ENCODE measurements at places on chromosomes 3 and 15.

DNA sequence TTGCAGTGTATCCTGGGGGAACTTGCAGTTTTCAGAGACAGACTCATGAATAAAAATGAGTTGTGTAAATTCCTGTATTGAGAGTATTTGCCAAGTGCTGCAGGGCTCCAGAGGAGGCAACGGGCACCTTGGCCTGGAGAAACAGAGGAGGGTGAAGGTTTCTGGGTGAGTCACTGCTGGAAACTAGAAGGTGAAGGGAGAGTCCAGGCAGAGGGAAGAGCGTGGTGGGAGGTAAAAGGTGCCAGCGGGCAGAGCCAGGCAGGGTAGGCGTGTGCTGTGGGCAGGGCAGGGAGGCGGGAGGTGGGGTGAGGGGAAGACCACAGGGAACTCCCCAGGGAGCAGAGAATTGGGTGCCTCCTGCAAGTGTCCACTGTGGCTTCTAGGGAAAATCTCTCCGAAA lies 120.8 kb downstream of the SLCO3A1 start:
- no peak for DNase-seq

DNA sequence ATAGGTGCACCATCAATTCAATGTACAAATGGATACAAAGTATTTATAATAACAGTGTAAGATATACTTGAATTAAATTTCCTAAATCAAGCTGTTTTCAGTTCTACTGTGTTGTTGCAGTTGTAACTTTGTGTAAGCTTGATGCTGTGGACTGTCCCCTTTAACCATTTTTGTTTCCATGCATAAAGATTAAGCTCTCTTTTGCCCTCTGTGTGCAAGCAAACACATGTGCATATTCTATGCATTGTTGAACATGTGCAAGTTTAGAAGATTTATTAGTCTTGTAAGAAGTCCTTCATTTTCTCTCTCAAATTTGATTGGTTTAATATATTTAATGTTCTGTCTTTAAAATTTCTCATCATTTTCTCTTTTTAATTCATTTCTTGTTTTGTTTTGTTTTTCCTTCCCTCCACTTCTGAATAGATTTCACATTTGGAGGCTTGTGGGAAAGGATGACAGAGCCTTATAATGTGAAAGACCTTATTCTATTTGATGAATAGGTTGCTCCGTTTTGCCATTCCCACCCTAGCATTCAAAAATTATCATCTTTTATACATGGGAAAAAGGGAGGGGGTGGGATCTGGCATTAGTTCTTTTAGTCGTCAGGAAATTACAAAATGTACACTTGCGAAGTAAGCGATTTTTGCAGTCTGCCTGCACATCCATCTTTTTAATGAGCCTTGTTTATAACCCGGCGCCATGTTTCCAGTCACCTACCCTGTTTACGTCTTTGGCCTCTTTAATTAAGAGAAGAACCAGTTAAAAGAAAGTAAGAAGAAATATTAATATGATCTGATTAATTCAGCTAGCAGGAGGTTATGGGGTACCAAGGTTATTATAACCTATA lies 961.5 kb upstream of the NR2F2 start:
- no peak for DNase-seq

GRCh38 chr15:40346579-40347558 lies 4.0 kb upstream of the PHGR1 start:
- no peak for DNase-seq

- no peak for DNase-seq
Observed at GRCh38 chr3:159785273-159785708, 203.3 kb upstream of the IL12A start.

GRCh38 chr15:43329960-43330779 lies at the start of gene LCMT2:
Gene LCMT2, minus strand, starts transcription at chr15:43330573. Its CDS starts 84 bp downstream, at chr15:43330489.
- DNase-seq: peak; percentile 14

DNA sequence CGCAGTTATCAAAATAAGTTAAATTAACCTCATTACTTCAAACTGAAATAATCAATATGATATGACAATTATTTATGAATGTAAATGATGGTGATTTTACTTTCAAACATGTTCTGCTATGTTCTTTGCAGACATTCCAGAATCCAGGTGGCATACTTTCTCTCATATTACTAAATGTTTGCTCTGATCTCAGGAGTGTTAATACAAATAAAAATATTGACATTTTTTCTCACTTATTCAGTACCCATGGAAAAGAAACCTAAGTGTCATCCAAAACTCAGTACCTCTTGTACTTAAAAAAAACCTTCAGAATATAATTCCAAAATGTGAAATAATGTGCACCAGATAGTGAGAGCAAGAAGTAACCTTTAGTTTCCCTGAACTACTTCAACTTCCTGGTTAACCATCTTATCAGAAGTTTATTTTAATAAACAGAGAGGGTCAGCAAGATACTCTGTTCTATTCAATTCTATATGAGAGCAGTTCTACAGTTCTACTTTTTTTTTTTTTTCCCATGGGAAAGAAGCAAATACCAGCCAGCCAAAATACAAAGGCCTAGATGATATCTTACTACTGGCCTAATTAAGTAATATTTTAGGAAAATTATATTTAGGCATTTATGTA lies 494.1 kb downstream of the MECOM start:
- DNase-seq: no peak

DNA sequence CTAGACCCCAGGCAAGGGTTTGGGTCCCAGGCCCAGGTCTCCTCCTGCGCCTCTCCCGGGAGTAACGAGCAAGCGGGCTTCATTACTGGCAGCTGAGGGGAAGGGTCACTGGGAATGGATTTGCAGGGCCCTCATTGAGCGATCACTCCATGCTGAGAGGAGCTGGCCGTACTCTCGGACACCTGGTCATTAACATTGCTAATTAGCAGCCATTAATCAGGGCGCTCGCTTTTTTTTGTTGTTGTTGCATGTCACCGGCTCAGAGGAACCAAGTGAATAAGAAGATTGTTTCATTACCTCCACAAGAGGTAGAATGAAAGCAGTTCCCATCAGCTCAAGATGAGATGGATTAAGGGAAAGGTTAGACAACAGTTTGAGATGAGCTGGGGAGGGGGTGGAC lies 293.0 kb upstream of the ATP11B start:
- no peak for DNase-seq

DNA sequence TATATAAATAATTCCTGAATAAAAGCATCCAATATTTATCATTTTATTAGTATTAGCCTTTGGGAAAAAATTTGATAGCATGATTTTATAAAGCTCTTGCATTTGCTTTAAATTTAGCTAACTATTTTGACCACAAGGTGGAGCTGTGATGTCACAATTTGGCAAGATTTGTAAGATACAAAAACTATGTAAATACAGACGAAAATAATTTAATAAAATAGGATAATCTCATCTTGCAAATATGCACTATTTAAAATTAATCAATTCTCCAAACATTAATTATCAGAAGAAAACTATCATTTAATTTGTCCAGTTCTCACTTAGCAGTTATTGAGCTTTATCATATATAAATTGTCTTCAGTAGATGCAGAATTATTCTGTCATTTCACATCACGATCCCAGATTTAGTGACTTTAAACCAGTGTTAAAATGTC lies 95.4 kb downstream of the PLOD2 start:
- no peak for DNase-seq

DNA sequence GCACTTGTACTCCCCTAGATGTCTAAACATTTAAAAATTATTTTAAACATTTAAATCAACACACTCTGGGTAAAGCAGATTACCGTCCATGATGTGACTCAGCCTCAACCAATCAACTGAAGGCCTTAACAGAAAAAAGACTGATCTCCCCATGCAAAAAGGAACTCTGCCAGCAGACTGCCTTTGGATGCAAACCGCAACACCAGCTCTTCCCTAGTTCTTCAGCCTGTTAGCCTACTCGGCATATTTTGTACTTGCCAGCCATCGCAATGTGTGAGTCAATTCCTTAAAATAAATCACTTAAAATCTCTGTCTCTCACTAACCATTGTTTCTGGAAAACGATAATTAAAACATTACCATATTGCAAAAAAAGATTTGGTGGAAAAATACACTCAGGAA lies 375.9 kb downstream of the RSL24D1 start:
- no peak for DNase-seq

GRCh38 chr3:114192136-114192535 lies 13.3 kb upstream of the DRD3 start:
- DNase-seq: no peak

- no peak for DNase-seq
Observed at GRCh38 chr15:67145710-67146109, 80.3 kb downstream of the SMAD3 start.

GRCh38 chr3:135258916-135259315 lies 463.9 kb downstream of the EPHB1 start:
- no peak for DNase-seq

DNA sequence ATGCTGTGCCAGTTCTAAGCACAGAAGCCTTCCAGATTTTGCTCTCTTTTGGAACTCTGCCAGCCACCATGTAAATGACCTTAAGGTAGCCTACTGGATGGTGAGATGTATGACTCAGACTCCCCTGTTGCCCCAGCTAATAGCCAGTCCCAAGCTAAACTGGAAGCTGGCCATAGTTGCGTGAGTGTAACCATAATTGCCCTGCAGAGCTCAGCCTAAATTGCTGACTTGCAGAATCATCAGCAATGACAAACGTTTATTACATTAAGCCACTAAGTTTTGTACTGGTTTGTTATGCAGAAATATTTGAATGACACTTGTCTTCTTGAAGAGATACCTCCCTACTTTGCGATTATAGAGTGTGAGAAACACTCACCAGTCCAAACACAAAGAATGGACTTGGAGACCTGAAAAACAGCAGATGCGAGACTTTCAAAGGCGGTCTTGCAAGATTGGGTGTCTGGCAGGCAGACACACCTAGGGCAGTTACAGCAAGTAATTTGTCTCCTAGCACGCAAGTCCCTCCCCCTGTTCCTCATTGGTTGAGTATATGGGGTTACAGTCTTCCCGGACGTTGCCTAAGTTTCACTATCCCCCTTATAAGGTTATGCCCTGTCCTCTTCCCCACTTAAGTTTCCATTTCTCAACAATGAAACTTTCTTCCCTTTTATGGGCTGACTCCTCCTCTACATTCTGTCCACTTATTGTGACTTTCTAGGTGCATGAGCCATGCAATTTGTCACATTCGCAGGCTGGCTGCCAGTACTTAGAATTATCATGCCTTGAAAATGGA lies 83.6 kb upstream of the XCR1 start:
- no peak for DNase-seq

GRCh38 chr3:171371354-171371753 lies 88.9 kb downstream of the TNIK start:
- no peak for DNase-seq

GRCh38 chr15:40533763-40534364 lies 31.0 kb downstream of the CCDC32 start:
- no peak for DNase-seq

DNA sequence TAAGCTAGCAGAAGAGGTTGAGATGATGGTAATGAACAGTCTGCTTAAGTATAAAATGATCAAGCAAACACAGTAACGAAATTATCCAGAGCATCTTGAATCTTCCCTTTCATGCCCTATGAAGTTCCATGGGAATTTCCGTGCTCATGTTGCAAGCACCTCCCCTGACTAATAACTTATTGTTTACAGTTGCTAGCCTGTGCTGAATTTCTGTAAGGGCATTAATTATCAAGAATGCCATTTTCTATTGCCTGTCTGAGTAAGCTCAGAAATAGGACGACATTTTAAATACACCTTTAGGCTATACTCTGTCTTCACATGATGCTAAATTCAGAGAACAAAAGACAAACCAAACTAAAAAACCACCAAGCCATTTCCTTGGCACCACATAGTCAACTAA lies 257.5 kb upstream of the LRTM1 start:
- DNase-seq: no peak

DNA sequence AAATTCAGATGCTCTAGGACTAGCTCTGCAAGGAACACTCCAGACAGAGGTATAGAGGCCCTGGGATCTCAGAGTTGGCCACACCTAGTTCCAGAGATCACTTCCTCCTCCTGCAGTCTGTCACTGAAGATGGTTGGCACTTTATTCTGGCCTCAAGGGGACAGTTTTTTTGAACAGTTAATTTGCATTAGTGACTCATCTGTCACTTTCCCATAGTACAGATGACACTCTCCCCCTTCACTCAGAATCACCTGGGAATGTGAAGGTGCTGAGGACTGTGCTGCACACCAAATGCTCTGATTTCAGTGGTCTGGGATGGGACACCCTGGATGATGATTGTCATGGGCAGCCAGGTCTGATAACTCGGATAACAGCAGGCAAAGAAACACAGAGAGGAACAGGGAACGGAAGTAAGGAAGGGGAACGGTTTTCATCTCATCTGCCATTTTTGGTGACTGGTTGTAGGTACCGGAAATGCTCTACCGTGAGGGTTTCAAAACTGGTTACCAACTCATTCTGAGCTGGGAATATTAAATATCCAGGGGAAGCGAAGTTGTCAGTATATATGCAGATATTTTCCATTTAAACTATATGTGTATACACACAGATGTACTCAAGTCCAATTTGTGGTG lies 232.5 kb upstream of the ST8SIA2 start:
- DNase-seq: no peak

DNA sequence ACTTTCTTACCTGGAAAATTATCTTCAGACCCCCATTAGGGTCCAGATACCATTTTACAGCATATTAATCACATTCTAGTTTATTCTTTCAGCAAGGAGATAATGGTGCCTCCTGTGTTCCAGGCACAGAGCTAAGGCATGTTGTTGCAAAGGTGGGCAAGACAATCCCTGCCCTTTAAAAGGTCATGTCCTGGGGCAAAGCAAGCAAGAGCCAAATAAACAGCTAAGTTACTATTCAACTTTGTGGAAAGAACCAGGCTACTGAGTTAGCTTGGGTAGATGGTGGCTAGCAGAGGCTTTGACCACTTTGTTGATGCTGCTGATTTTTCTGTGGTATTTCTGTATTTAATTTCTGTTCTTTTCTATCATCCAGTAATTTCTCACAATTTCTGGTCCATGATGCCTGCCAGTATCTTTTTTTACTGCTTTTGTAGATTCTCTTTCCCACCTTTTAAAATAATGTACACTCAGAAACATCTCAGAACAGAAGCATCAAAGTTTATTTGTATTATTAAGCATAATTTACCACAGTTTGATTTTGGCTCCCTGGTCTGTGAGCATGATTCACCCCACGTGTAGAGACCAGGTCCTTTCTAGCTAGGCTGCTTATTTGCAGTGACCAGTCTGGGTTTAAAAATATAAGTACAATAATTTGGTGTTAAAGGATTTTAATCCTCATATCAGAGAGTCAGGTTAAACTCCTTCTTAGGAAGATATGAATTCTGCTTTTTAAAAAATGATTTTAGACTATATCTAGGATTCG lies 71.5 kb downstream of the LRRC28 start:
- no peak for DNase-seq

GRCh38 chr15:74316141-74316540 lies 51.3 kb downstream of the CYP11A1 start:
- DNase-seq: no peak

Data from cortex of kidney (tissue), 1 donor.